ENCODE measurements at places on chromosomes 16 and 17. TPM values are rescaled to one million over a fixed set of nuclear protein-coding genes. Genes with fewer than 3 reads are reported as not detected.

DNA sequence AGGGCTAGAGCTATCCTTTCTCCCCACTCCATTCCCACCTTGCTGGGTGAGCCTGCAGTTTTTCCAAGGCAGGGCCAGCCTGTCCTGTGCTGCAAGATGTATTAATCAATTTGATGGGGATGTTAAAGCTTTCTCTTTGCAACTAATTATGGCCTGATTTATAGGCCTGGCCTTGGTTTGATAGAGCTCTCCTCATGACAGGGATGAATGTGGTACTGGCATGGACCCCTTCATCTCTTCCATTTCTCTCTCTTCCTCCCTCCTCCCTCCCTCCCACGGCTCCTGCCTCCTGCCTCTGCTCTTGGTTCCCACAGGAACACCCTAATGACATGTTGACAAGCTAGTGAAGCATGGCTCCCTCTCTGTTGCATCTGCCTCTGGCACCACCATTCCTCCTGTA lies 47.2 kb upstream of the SKAP1 start:
- no peak for DNase-seq

DNA sequence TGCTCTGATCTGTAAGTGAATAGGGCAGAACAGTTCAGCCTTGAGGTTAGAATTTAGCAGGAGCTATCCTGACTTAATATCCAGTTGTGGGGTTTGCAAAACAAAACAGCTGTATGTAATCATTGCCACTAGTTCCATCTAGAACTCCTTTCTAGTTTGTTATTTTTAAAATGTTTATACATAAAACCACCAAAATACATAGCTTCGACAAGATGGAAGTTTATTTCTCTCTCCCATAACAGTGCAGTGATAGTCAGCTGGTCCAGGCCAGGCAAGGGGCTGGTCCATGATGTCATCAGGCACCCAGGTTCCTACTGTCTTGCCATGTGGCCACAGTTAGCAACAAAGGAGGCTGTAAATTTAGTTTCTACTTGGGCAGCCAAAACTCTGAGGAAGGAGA lies 10.5 kb upstream of the PLK1 start:
- DNase-seq: no peak

DNA sequence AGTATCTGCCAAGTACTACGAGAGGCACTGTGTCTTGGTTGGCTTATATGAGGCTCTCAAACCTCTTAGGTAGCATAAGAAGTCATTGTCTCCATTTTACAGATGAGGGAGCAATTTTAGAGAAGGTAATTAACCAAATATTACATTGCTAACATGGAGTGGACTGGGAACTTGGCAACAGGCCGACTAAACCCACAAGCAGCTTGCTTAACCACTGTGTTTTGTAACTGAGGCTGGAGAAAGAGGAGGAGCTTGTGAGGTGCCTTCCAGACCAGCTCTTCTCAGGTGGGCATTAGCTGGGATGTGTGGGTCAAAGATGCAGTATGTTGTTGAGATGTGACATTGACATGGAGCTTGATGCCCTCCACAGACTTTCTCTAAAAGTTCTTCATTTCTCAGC lies 835.6 kb upstream of the RBFOX1 start:
- DNase-seq: no peak

DNA sequence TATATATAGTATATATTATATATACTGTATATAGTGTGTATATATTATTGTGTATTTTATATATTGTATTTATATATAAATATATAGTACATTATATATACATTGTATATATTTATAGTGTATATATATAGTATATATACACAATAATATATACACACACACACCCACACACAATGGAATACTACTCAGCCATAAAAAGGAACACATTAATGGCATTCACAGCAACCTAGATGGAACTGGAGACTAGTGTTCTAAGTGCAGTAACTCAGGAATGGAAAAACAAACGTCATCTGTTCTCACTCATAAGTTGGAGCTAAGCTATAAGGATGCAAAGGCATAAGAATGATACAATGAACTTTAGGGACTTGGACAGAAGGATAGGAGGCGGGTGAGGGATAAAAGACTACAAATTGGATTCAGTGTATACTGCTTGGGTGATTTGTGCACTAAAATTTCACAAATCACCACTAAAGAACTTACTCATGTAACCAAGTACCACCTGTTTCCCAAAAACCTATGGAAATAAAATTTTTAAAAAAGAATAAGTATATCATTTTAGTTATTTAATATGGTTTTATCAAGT lies 201.9 kb upstream of the CDH11 start:
- DNase-seq: no peak

DNA sequence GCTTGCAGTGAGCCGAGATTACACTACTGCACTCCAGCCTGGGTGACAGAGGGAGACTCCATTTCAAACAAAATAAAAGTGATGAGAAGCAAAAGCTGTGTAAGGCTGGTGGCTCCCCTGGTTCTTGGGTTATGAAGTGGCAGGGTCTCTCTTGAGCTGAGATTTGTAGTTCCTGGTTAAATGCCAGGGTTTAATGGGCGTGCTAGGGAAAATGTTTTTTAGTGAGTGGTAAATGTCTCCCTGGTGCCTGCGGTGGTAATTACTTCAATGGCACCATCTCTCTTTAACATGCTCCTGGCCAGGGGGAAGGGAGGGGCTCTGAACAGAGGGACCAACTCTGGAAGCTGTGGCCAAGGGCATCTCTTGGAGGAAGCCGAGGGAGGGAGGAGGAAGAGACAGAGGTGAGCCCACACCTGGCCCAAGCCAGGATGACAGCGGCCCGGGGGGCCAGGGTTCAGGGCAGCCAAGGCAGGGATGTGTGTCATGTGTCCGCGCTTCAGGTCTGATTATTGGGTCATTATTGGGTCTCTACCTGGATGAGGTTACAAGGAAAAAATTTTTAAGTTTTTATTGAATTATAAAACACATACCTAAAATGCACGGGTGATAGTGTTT lies 17.8 kb upstream of the RPL38 start:
- DNase-seq: no peak

DNA sequence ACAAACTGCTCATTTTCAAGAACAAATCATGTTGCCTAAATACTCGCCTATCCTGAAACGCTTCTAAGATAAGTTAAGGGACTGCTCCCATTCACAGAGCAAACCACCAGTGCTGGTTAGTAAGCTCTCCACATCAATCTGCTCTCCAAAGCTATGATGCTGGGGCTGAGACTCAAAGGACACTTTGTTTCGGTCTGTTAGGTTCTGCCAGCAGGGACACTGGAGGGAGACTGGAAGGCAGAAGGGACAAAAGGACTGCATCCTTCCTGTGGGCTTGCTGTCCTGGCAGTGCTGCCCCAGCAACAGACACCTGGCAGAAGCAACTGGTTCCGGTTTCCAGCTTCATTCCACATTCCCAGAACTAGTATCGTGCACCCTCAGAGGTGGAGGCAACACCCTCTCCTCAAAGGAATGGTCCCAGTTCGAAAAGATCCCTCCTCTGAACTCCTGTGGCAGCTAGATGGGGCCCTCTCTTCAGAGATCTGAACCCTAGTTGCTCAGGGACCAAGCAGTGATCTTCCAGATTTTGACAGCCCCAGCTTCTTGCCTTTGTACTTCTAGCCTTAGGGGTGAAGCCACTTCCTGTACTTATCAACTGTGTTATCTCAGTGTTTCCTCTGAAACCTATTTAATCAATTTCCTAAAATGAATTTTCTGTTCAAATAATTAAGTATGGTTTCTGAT lies 73.4 kb upstream of the GSG1L start:
- peak; percentile 28 for DNase-seq

DNA sequence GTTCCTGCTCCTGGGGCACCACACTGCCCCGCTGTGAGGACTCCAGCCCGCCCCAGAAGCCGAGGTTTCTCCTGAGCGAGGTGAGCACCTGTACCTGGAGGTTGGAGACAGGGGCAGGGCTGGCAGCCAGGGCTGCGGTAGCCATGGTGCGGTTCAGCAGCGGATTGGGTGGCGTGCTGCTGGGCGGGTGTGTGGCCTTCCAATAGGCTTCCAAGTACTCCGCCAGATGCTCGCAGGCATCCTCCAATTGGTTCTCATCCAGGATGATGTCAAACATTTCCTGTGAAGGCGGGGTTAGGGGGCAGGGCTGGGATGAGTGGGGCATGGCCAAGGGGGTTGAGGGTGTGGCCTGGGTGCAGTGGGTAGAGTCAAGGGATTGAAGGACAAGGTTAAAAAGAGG lies 11.3 kb upstream of the ARL5C start:
- DNase-seq: no peak

- no peak for DNase-seq
Measured at GRCh38 chr17:21297597-21297996, 13.1 kb downstream of the MAP2K3 start.

- no peak for DNase-seq
Measured at GRCh38 chr17:76053246-76054111, 18.8 kb downstream of the SRP68 start.

GRCh38 chr16:1078579-1079021 lies 6.1 kb downstream of the SSTR5 start:
- no peak for DNase-seq

DNA sequence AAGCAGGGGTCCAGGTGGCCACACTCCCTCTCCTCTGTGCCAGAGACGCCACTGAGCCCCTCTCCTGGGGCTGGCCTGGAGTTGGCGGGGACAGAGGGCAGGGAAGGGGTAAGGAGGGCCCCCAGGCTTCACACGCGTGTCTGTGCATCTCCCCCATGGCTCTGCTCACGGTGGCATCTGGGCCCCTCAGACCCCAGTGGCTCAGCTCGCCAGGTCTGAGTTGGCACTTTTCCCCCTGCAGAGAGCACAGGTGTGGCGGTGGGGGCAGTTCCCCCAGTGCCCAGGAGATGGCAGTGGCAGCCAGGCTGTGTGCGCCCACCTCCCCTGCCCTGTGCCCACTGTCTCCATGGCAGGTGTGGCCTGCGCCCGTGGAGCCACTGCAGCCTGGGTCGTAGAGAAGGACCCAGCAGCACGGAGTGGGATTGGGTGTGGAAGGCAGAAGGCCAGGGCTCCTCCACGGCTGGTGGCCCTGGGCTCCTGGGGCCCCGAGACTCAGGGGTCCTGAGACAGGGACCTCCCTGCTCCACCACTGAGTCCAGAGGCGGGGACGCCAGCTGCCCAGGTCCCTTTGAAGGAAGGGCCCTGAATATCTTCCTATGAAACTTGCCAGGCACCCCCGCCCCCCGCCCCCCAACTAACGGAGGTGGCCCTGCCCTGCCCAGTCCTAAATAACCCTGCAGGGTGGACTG lies 4.3 kb upstream of the APRT start:
- peak; percentile 73 for DNase-seq

DNA sequence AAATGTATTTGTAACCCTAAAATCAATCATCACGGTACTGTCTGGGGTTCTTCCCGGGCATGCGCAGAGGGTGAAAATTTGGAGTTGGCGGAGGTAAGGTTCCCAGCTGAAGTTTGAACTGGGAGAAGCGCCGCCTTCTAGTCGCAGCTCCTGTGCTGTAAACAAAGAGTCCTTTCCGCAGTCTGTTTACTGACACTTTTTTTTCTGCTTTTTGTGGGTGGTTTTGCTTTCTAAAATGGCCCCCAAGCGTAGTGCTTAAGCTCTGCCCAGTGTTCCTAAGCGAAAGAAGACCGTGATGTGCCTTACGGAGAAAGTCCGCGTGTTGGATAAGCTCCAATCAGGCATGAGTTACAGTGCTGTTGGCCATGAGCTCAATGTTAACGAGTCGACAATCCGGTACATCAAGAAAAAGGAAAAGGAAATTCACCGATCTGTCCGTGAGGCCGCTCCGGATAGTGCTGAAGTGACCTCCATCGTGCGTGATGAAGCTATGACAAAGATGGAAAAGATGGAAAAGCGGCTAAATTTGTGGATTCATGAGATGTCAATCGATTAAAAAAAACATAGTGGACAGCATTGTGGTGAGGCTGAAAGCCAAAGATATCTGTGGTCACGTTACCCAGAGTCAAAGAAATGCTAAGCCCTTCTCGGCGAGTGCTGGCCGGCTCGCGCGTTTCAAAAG lies 570 bp upstream of the CFDP1 start:
- peak; percentile 67 for DNase-seq

GRCh38 chr17:51091635-51092034 lies 29.0 kb downstream of the SPAG9 start:
- DNase-seq: no peak

GRCh38 chr17:75688209-75688825 lies 21.2 kb downstream of the SAP30BP start:
- peak; percentile 51 for DNase-seq

GRCh38 chr16:70331588-70332358 lies 14.9 kb upstream of the DDX19A start:
- DNase-seq: no peak

- peak; percentile 41 for DNase-seq
Measured at GRCh38 chr16:66523861-66524354, 26.0 kb downstream of the TK2 start.

GRCh38 chr17:42413464-42414040 lies 9.5 kb downstream of the CAVIN1 start:
- DNase-seq: no peak

The CCL1 gene
- total RNA-seq: not detected

The KRT17 gene
- 0.63 TPM for total RNA-seq

The JMJD6 gene
- 67.2 TPM for total RNA-seq

The CLEC18A gene
- total RNA-seq: 2.2 TPM

The ZMYND15 gene
- 0.17 TPM for total RNA-seq
